ENCODE measurements at places on chromosomes 4 and X. TPM values are rescaled to one million over a fixed set of nuclear protein-coding genes. Genes with fewer than 3 reads are reported as not detected.
A peak's percentile ranks its signal among the peaks of the same experiment; 100 is the strongest.

TMSB15A gene
- polyA plus RNA-seq: 51.8 TPM

FHIP1A gene
- polyA plus RNA-seq: 3.7 TPM

RASL11B gene
- polyA plus RNA-seq: 26.4 TPM

GRCh38 chrX:8191022-8191421, 20.0 kb upstream of the VCX2 start:
- DNase-seq: no peak

- no peak for DNase-seq
These were observed 33.9 kb upstream of the SLC7A11 start for GRCh38 chr4:138275963-138276621.

DNA sequence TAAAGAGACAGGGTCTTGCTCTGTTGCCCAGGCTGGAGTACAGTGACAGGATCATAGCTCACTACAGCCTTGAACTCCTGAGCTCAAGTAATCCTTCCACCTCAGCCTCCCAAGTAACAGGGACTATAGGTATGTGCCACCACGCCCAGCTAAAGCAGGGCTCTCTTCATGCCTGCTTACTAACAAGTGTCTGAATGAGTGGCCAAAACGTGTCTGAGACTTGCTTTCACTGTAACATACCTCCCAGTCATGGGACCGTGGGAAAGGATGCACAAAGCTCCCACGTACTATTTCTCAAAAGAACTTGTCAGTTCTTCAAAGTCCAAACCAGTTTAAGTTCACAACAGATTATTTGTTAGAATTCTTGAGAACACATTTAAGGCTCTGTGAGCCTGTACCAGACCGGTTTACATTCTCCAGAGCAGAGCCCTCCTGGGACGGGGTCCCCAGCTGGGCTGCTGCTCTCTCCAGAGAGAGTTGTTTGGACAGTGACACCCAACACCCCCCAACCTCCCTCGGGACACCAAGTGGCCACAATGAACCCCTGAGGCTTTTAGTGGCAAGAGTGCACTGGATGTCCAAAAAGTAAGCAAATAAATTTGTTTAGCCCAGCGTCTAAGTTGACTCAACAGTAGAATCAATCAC, 24.1 kb downstream of the SH3KBP1 start:
- no peak for DNase-seq

- peak; percentile 90 for DNase-seq
These were observed at the start of gene OTUD4 for GRCh38 chr4:145180298-145181090. Gene OTUD4, minus strand, starts transcription at chr4:145180589. Its CDS starts 616 bp downstream, at chr4:145179973.

DNA sequence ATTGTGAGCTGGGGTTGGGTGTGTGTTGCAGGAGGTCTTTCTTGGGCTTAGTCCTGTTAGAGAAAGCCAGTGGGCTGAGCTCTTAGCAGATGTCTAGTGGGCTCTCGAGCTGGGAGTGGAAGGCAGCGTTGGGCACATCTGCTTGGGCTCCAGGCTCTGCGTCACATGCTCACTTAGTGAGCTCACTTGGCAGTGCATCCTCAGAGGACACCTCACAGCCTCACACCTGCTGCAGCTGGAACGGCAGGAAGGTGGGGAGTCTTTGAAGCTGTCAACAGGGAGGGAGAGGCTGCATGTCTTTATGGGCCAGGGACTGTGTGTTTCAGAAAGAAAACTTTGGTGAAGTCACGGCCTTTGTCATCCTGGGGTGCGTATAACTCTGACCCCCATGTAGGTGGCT, 82.2 kb downstream of the PSAPL1 start:
- no peak for DNase-seq

DNA sequence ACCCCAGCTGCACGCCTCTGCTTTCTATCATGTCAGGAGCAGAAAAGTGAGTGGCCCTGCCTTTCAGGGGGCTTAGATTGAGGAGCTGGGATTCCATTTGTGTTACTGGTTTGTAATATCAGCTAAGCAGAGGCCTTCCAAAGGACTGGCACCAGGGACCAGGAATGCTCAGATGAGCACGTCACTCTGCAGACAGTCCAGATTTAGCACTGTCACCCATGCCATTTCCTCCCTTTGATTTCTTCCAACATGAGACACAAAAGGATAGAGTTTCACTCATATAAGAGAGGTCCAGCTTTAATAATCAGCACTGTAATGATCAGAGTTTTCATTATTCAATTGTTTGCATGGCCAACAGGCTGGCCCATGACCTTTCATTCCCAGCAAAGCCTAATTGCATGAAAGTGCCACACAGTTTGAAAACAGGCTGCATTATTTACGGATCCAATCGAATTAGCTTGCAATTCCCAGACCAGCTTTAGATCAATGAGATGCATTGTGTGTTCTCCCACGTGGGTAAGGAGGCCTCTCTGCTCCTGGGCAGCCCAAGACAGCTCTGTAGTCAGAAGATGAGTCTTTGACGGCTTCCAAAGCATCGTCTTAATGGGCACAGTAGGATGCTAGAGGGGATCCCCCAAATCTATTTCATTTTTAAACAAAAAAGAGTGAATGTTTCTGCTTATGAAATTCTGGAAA, 9.8 kb upstream of the SLC2A9 start:
- DNase-seq: no peak

- no peak for DNase-seq
These were observed 63.7 kb downstream of the CLDN22 start for GRCh38 chr4:183256343-183256742.
